ENCODE measurements at places on chromosomes 2 and 18.

DNA sequence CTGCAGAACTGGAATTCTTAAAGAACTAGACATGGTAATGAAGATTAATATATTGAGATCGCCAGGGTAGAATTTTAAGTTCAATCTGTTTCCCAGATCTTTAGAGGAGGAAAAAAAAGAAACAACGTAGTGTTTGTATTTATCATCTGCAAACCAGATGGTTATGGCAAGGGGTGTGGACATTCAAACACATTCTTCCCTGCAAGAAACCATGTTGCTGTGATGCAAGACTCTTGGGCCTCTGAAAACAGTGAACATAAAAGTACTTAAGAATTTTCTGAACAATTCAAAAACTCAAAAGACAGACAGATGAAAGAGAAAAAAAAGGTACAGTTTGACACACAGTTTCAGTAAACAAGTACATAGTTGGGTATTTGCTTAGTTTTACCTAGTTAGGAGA, 35.6 kb downstream of the COL5A2 start:
- H3K4me3 ChIP-seq: no peak overlapping the region

DNA sequence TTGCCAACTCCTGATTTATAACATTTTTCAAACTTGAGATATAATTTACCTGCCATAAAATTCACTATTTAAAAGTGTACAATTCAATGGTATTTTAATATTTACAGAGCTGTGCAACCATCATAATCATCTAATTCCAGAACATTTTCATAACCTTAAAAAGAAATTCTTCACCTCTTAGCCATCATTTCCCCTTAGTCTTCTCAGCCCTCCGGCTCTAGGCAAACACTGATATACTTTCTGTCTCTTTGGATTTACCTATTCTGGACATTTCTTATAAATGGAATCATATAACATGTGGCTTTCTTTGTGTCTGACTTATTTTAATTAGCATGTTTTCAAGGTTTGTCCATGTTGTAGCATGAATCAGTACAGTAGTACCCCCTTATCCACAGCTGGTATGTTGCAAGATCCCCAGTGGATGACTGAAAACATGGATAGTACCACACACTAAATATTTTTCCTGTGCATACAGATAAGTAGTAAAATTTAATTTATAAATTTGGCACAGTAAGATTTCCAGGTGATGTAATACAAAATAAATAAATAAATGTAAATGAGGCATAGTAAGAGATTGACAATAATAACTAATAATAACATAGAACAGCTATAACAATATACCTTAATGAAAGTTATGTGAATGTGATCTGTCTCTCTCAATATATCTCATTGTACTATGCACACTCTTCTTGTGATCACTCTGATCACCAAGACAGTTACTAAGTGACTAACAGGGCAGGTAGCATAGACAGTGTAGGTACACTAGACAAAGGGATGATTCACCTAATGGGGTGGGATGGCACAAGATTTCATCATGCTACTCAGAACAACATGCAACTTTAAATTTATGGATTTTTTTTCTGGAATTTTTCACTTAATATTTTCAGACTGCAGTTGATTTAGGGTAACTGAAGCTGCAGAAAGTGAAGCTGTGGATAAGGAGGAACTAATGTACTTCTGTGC, 73.1 kb downstream of the RAB3GAP1 start:
- H3K27me3 ChIP-seq: no peaks in the 10 kb centered on the region
- H3K36me3 ChIP-seq: peaks cover 17% of the 10 kb centered on the region
- H3K4me3 ChIP-seq: no peak overlapping the region
- H3K27ac ChIP-seq: no peak overlapping the region

GRCh38 chr18:60146220-60146960, 226.2 kb downstream of the MC4R start:
- no peak overlapping the region for H3K27ac ChIP-seq
- H3K4me1 ChIP-seq: peaks cover 10% of the 10 kb centered on the region
- no peak for DNase-seq
- H3K36me3 ChIP-seq: no peaks in the 10 kb centered on the region
- no peaks in the 10 kb centered on the region for H3K27me3 ChIP-seq
- H3K4me3 ChIP-seq: no peak overlapping the region

DNA sequence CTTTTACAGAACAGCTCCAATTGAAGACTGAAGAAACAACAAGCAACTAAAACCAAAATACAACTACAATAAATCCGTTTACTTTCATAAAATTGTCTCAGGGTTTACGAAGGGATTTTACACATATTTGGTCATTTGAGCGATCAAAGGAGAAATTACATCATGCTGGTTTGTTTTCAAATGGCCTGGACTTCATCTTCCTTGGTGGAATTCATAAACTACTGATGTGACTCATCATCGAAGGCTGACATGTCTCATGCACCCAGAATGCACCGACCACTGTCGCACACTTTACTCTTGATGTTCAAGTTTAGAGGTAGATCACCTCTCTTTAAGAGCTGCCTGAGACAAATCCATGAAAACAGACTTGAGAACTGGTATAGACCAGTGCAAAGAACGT, 25.6 kb upstream of the PMAIP1 start:
- no peaks in the 10 kb centered on the region for H3K4me1 ChIP-seq
- no peaks in the 10 kb centered on the region for H3K27me3 ChIP-seq
- no peak for DNase-seq
- no peak overlapping the region for H3K27ac ChIP-seq

DNA sequence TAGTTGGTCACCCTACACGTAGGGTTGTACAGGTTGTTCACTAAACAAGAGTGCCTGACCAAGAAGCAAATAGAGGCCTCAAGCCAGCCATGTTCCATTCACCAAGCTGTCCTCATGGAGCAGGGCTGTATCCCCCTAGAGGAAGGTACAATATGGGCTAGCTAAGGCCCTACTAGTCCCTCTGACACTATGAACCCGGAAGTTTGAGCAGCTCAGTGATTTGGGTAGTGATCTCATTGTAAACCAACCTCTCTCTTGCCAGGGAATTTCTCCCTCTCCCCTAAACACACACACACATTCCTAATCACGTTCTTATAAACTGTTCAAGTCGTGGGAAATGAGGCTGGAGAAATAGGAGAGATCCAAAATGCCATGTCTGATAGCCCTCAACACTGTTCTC, 6.7 kb upstream of the CYS1 start:
- DNase-seq: no peak
- H3K4me1 ChIP-seq: peaks cover 24% of the 10 kb centered on the region
- no peaks in the 10 kb centered on the region for H3K36me3 ChIP-seq

DNA sequence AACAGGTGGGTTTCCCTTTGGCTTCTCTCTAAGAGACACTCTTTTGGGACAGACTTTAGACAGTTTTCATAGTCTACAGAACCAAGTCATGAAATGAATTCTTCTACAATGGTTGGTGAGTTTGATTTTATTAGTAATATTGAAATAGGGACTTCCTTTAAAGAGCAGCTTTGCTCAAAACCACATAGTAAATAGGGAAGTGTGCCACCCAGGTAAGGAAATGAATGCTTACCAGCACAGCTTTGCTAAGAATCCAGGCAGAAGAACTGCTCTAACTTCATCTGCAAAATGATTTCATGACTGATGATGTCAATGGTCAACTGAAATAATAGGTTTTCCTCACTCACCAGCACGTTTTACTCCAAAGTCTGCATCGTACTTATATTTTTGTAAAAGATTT, 89.2 kb downstream of the NYAP2 start:
- no peaks in the 10 kb centered on the region for H3K36me3 ChIP-seq
- no peak for DNase-seq
- no peak overlapping the region for H3K4me3 ChIP-seq
- H3K4me1 ChIP-seq: no peaks in the 10 kb centered on the region
- H3K27me3 ChIP-seq: no peaks in the 10 kb centered on the region
- H3K27ac ChIP-seq: no peak overlapping the region
